ENCODE measurements at places on chromosomes 2 and 18.

- no peak for DNase-seq
Measured at GRCh38 chr18:73981796-73982195, 165.8 kb downstream of the FBXO15 start.

- no peak for DNase-seq
Measured at GRCh38 chr18:46408334-46408987, 248.6 kb downstream of the LOXHD1 start.

GRCh38 chr18:48928787-48929186 lies 22.0 kb downstream of the SMAD7 start:
- peak; percentile 81 for DNase-seq

DNA sequence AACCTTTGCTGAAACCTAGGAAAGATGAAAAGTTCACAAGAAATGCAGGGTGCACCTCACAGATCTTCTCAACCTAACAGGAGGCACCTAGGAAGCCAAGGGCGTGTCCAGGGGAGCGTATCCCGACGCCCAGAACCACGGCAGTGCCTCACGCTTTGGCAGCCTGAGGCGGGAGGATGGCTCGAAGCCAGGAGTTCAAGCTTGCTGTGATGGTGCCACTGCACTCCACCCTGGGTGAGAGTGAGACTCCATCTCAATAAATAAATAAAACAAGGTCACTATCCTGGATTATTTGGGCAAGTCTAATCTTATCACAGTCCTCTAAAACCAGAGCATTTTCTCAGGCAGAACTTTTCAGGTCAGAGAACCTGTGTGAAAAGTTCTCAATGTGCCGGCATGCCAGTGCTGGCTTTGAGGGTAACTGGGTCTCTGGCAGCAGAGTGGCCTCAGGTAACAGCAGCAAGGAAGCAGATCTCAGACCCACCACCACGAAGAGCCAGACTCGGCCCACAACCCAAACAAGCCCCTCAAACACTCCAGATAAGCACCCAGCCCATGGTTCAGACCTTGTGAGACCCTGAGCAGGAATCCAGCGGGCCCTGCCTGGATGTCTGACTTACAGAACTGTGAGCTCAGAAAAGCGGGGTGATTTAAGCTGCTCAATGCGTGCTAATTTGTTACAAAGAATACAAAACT lies 11.7 kb downstream of the HSBP1L1 start:
- DNase-seq = no peak

GRCh38 chr18:12028040-12028628 lies 46.8 kb downstream of the IMPA2 start:
- DNase-seq = no peak

DNA sequence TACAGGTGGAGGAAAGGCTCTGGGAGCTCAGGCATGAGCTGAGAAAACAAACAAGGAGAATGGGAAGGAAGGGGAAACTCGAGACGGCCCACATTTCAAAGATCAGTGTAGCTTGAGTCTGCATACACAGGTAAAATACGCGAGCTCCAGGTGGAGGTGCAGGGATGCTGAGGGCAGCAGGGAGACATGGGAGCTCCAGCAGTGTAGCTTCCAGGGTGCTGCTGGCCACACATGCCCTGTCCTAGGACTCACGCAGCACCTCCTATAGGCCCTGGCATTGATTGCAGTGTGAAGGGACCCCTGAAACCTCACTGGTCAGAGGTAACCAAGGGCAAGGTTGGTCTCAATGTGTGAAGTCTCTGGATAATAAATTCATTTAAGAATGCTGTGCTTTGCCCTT lies 362.8 kb upstream of the HS6ST1 start:
- no peak for DNase-seq

GRCh38 chr2:145548479-145548878 lies 1028.6 kb upstream of the ZEB2 start:
- DNase-seq = no peak

DNA sequence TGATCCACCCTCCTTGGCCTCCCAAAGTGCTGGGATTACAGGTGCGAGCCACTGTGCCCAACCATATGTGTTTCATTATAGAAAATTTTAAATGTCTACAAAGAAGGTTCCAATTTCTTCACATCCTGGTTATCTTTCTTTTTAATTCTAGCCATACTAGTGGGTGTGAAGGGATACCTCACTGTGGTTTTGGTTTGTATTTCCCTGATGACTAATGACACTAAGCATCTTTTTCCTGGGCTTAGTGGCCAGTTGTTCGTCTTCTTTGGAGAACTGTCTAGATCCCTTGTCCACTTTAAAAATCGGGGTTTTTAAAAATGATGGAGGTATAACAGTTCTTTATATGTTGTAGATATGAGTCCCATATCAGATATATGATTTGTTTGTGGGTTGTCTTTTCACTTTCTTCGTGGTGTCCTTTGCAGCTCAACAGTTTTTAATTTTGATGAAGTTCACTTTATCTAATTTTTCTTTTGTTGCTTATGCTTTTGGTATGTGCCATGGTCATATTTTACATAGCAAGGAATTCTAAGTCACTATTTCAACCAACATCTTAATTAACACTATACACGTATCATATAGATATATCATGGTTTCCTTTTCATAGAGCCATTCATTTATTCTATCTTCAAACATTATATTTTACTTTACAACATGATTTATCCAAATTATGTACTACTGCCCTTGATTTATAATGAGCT lies 135.0 kb upstream of the RIOK3 start:
- no peak for DNase-seq

- no peak for DNase-seq
Measured at GRCh38 chr2:24592441-24593100, 101.5 kb downstream of the NCOA1 start.

- DNase-seq = no peak
Measured at GRCh38 chr2:160494201-160494644, 616 bp upstream of the RBMS1 start.

- DNase-seq = no peak
Measured at GRCh38 chr2:3761272-3761671, 57.9 kb downstream of the DCDC2C start.

- DNase-seq = no peak
Measured at GRCh38 chr2:178473931-178474330, 4.5 kb downstream of the FKBP7 start.

DNA sequence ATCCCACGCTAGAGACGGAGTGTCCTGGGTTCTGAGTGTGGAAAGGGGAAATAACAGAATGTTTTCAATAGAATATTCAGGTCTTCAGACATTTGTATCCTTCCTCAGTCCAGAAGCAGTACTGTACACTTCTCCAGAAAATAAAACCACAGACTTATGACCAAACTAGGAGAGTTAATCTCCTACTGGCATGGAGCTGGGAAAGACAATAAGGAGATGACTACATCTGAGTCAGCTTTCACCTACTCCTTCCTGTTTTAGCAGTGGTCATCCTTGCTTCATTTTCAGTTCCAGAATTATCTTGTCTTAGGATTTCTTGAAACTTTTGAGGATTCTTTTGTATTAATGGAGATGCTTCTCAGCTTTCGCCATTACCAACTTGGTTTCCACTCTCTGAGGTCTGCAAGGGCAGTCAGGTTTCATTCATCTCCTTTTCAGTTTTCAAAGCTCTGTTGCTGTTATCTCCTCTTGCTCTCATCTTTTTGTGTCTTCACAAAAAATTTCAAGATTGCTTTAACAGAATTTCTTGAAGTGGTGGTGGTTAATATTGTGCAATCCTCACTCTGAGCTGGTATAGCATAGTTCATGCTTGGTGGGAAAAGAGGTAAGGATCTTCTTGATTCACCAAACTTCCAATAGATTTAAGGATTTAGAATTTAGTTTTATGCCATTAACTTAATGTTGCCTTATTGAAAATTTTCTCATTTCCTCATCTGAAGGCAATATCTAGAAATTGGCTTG lies 23.7 kb upstream of the NR4A2 start:
- no peak for DNase-seq

- peak; percentile 67 for DNase-seq
Measured at GRCh38 chr2:136116151-136116812, 1.7 kb downstream of the CXCR4 start.

DNA sequence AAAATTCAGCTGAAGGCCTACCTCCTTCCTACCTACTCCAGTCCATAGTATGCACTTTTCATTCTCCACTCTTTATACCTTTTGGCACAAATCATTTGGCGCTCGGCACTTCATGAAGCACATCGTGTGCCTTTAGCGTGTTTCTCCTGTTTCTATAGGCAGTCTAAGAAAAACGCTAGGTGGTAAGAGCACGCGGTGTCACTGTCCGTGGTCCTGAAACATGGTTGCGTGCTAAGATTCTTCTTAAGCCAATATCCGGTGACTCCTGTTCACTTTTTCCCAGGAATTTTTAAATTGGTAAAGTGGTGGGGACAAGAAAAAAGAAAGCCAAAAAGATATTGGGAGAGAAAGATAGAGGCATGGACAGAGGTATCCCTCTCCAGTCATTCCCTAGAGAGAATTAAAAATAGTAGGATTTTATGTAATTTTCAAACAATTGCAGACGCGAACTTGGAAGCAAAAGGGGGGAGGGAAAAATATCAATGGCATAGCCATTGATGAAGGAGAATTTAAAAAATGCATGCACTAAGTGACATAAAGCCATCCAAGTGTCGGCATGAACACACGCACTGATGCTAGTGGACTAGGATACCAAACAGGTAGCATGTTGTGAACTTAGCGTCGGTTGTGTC lies 1.4 kb upstream of the CTNNA2 start:
- no peak for DNase-seq

- no peak for DNase-seq
Measured at GRCh38 chr2:217415316-217415715, 555.5 kb upstream of the TNP1 start.
